ENCODE measurements at places on chromosomes 16 and 17.
A peak's percentile ranks its signal among the peaks of the same experiment; 100 is the strongest.

GRCh38 chr17:56891751-56892150 lies 22.1 kb downstream of the TRIM25 start:
- no peak for DNase-seq

DNA sequence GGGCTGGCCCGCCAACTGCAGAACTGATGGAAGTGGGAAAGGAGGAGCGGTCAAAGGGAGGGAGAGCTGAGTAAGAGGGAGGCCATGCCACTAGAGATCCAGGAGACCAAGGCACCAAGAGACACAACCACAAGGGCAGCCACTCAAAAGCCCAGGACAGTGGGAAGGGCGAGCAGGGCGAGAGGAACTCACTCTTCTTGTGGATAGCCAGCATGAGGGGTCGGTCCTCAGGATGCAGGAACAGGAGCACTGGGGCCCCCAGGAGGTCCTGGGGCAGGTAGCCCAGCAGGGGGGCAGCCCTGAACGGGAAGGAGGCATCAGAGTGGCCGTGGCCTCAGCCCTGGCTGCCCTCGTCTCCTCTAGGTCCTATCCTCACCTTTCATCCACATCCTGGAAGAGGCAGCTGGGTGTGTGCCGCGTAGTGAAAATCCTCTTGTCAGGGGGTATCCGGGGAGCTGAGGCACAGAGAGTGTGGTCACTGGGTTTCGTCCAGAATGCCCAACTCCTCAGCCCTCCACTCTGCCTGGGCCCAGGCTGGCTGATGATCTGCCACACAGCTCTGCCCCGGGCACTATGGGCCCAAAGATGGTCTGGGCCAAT lies 4.3 kb downstream of the PER1 start:
- no peak for DNase-seq

GRCh38 chr17:80252871-80253270 lies 7.8 kb upstream of the RNF213 start:
- peak; percentile 43 for DNase-seq

DNA sequence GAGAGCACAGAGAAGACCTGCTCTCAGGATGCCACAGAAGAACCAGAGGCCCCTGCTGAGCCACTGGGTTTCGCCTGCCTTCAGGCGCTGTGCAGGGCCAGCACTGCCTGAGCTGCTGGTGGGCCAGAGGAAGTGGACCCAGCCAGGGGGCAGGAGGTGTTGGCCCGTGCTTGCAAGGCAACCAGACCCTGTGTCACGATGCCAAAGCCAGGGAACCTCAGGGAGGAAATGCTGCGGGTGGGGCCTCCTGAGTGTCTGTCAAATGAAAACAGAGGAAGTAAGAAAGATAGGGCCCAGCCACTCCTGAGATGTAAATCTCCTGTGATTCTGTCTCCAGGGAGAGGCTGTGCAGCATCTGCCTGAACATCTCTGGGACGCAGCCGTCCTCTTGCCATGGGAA lies 58.1 kb upstream of the ADORA2B start:
- no peak for DNase-seq

- DNase-seq = no peak
Observed at GRCh38 chr17:8360260-8360659, 16.2 kb downstream of the KRABD2 start.

DNA sequence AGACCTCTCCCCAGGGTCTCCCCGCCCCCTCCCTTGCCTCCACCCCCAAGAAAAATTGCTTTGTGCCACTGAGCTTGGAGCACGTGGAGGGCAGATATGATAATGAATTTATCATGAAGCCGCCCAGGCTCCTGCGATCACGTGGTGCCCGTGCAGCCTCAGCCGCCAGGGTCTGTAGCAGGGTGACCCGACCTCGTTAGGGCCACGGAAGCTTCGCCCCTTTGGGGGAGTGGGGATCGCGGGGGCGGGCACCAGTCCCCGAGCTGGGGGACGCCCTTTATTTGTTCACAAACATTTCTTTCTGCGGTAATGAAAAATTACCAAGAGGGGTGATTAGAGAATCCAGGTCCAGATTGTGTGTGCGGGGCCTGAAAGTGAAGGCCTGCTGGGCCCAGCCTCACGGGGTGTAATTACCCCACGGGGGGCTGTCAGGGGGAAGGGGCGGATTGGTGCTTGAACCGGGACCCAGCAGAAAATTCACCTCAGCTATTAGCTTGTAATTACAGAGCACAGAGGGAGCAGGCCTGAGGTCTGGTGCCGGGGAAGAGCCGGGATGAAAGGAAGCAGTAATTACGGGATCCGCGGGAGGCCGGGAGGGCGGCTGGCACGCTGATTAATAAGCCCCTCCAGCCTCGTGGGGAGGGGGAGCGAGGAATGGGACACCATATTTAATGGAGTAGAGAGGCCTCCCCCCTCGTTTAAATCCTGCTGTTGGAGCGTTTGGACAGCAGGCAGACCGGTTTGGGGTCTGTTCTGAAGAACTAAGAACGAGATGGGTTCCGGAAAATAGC lies 13.3 kb downstream of the GSE1 start:
- DNase-seq = no peak

- DNase-seq = peak; percentile 76
Observed at GRCh38 chr17:48575673-48576478, 2.3 kb downstream of the HOXB4 start.

DNA sequence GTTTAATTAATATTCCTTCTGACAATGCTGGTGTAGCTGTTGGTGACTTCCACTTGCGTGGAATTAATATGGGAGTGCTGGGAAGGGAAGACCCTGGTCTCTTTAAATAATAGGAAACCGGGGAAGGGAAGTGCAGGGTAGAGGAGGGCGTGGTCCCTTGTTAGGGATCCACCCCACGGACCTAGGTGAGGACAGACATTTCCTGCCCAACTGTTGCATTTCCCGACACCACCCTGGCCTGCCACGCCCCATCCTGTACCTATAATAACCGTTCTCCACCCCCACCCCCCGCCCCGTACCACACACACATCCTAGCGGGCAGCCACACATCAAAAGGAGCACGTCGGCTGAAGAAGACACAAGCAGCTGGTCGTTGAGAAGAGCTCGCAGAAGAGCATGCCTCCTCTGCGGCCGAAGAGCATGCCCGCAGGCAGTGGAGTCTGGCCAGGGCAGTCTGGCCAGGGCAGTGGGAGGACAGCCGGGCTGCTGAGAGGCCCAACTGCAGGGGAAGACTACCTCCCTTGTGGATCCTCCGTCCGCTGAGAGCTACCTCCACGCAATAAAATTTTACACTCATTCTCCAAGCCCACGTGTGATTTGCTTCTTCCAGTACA lies 36.8 kb upstream of the MMD start:
- DNase-seq = no peak

- no peak for DNase-seq
Observed at GRCh38 chr16:84471316-84471715, 33.1 kb downstream of the MEAK7 start.

- DNase-seq = no peak
Observed at GRCh38 chr17:55320594-55321426, 56.0 kb downstream of the HLF start.

DNA sequence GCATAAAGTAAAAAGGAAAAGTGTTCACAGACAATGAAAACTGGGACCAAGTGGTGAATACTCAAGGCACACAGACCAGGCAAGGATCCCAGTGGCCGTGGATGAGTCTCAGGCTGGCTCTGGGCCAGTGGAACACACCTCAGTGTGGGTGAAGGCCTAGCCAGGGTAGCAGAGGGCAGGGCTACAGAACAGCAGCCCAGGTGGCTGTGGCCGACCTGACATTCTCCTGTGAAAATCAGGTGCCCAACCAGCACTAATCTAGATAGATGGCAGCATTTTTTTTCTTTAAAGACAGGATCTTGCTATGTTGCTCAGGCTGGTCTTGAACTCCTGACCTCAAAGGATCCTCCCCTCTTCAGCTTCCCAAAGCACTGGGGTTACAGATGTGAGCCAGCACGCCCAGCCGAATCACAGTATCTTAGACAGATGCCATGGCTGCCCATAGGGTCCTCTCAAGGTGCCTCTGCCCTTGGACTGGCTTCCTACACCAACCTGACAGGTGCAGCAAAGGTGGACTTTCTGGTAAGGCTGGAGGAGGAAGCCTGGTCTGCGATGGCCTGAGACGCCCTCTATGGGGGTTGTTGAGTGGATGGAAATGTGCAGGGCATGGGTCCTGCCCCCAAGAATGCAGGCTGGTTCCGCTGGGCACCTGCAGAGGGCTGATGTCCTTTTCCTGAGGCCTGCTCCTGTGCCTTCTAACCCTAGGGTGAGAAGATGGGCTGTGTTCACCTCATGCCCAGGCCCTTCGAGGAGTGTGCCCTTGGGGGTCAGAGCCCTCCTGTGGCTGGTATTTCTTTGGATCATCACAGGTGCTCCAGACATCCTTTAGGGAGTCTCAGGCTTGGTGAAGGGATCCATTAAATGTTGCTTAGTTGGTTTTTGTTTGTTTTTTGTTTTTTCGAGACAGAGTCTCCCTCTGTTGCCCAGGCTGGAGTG lies 3.8 kb upstream of the P4HB start:
- no peak for DNase-seq

GRCh38 chr17:3690094-3690715 lies 5.8 kb downstream of the P2RX5 start:
- DNase-seq = no peak

GRCh38 chr16:81513204-81514040 lies 68.8 kb downstream of the CMIP start:
- DNase-seq = peak; percentile 69

GRCh38 chr17:41793784-41794539 lies 7.5 kb upstream of the JUP start:
- no peak for DNase-seq

Measured in spinal cord (tissue), 10 donors.